Occipital lobe (tissue), 3 donors: ENCODE measurements at places on chromosomes 13 and 19. TPM values are rescaled to one million over a fixed set of nuclear protein-coding genes. Genes with fewer than 3 reads are reported as not detected.

The C1QTNF9 gene
- total RNA-seq, result not detected

DNA sequence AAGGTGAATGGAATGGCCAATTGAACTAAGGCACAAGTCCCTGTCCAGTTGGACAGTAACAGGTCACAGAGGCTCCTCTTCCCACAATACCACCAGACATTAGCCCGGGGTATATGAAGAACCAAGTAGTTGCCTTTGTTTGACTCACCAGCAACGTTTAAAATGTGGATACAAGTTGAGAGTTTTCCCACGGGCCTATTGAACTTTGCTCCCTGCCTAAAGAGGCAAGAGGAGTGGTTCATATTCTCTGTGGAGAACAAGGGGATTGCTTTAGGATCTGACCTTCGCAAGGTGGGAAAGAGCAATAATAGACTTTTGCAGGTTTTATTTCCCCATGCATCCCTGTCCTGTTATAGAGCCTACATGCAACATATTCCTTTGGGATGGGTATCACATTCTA is 177.2 kb downstream of the POU4F1 start:
- DNase-seq, result no peak

The GYS1 gene
- 14.2 TPM for total RNA-seq

The CLDND2 gene
- not detected for total RNA-seq

DNA sequence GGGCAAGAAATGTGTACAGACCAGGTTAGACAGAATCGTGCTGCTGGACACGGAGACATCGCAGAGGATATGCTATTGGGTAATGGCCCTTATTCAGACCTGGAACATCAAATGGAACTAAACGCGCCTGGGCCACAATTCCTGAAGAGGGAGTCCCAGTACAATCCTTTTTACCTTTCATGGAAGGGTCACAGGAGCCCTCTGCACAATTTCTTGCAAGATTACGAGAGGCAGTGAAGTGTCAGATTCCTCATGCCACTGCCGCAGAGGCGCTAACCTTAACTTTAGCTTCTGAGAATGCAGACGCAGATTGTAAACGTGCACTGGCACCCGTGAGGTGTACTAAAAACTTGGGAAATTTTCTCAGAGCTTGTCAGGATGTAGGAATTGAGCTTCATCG is 18.1 kb downstream of the CLEC4M start:
- DNase-seq, result no peak

The OR2Z1 gene
- total RNA-seq, result not detected

GRCh38 chr13:97506511-97506910 is 72.5 kb downstream of the RAP2A start:
- DNase-seq, result peak; percentile 10

The INSL3 gene
- not detected for total RNA-seq
